ENCODE measurements at places on chromosomes 5 and 9. TPM values are rescaled to one million over a fixed set of nuclear protein-coding genes. Genes with fewer than 3 reads are reported as not detected.

The ACTBL2 gene
- not detected for polyA plus RNA-seq

DNA sequence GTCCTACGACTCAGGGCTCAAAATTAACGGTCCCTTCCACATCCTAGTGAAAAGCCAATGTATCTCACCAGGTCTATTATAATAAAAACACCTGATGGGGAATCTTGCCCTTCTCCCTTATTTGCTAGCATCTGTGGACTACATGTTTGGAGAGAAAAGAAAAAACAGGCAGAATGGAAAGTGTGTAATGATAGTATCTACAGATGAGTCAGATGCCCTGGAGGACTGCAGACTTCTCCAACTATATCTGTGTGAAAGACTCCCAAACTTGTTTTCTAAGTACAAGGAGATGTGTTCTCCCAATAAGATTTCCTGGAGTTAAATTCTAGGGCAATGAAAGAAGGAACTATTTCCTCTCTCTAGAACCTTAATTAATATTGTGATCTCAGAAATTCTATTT is 66.0 kb downstream of the FOXB2 start:
- no peak for DNase-seq

DNA sequence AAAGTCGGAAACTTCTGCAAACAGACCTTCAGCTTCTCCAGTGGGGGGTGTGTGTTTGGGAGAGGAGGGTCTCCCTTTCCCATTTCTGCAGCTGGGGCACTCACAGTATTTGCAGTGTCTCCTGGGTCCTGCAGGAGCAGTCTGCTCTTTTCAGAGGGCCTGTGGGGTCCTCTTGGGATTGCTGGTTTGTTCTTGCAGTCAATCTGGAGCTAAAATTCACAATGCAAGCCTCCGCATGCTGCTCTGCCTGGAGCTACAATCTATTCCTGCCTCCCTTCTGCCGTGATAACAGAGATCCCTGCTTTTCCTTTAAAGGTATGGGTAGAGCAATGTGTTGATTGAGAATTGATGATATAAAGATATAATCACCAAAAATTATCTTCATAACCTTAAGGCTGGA is 43.2 kb downstream of the ZNF462 start:
- no peak for DNase-seq

DNA sequence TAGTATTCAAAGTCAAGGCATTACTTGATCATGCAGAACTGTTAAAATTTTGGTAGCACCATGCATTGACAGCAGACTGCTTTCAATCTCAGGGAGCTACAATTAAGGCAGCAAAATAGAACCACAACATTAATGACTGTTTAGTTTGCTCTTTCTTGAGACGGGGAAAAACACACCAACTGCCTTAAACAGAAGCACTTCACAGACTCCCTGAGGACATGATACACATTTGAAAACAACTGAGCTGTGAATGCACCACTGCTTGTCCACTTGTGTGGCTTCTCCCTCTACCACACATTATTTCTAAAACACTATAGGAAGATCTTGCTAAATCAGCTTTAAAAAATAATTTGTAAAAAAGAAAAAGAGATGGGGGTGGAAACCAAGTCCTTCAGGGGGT is 79.6 kb upstream of the MAST4 start:
- no peak for DNase-seq

DNA sequence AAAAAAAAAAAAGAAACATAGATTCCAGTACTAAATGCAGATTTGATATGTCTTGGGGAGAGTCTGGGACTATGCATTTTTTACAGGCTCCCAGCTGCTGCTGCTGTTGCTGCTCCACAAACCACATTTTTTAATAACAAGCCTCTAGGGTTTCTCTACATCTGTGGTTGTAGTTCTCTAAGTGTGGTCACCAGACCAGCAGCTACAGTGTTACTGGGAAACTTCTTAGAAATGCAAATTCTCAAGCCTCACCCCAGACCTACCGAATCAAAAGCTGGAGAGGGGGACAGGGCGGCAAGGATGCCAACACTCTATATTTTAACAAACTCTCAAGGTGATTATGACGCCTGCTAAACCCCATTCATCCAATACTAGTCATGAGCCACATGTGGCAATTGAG is 293.4 kb upstream of the PTGER4 start:
- no peak for DNase-seq

The ORM2 gene
- polyA plus RNA-seq: 1.3 TPM

- no peak for DNase-seq
Observed at GRCh38 chr5:52947851-52948250, 41.3 kb upstream of the ITGA2 start.

DNA sequence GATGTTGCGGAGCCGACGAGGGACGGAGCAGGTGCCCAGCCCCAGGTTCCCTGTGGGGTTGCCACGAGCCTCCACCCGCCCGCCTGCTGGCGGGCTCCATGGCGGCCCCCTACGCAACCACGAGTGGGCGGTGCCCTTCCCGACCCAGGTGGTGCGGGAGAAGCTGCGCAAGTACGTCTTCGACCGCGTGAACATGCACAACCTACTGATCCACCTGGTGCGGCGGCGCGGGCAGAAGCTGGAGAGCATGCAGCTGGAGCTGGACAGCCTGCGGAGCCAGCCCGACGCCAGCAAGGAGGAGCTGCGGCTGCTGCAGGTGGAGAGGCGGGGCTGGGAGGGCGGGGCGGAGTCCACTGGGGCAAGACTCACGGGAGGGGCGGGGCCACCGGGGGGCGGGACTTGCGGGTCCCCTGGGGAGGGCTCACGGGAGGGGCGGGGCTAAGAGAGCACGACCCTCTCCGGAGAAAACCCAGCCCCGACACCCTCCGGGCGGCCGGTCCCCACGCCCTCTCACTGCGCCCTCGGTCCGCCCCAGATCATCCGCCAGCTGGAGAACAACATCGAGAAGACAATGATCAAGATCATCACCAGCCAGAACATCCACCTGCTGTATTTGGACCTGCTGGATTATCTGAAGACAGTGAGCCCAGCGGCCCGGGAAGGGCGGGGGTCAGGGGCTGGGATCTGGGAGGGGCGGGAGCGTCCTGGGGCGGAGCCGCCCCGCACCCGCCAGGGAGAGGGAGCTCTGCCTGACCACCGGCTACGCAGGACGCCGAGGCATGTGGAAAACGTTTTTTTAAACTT is 3.9 kb downstream of the CCDC183 start:
- DNase-seq: peak; percentile 92

- DNase-seq: no peak
Observed at GRCh38 chr9:135612981-135613910, 26.1 kb downstream of the GLT6D1 start.

The GABRB2 gene
- 0.88 TPM for polyA plus RNA-seq

The FBXW5 gene
- 153 TPM for polyA plus RNA-seq

- peak; percentile 31 for DNase-seq
Observed at GRCh38 chr5:170597109-170597751, 93.4 kb downstream of the KCNIP1 start.

DNA sequence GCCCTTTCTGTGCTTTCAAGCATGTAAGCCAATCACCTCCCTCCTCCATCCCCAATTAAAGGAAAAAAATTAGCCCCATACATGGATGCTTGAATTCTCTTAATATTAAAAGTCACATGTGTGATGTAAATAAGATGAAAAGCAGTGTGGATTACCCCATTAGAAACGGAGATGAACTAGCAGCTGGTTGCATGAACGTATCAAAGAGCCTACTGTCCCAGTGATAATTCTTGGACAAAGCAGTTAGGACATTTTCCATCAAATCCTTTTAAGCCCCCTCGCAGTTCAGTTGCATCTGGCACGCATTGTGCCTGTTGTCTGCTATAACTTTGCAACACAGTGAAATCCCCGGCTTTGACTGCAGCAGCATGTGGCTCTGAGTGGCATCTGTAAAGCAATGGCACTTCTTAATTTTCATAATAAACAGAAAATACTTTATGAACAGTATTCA is 285.6 kb downstream of the FBXL7 start:
- DNase-seq: no peak

- no peak for DNase-seq
Observed at GRCh38 chr9:25733336-25733982, 55.2 kb upstream of the TUSC1 start.

The IZUMO3 gene
- polyA plus RNA-seq: not detected

DNA sequence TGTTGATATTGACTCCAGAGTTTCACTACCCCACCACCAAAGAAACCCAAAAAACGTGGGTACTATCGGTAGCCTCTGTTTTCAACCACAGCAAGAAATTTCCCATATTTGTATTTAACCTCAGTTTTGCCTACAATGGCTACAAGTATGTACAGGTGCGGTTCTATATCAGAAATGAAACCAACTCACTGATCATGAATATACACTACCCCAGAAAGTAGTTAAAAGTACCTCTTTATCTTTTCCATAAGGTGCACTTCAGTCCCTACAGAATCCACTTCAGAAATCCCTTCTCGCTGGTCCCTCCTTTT is 140.6 kb upstream of the SLC12A2 start:
- no peak for DNase-seq

- DNase-seq: no peak
Observed at GRCh38 chr9:70533492-70533891, 119.0 kb upstream of the KLF9 start.

DNA sequence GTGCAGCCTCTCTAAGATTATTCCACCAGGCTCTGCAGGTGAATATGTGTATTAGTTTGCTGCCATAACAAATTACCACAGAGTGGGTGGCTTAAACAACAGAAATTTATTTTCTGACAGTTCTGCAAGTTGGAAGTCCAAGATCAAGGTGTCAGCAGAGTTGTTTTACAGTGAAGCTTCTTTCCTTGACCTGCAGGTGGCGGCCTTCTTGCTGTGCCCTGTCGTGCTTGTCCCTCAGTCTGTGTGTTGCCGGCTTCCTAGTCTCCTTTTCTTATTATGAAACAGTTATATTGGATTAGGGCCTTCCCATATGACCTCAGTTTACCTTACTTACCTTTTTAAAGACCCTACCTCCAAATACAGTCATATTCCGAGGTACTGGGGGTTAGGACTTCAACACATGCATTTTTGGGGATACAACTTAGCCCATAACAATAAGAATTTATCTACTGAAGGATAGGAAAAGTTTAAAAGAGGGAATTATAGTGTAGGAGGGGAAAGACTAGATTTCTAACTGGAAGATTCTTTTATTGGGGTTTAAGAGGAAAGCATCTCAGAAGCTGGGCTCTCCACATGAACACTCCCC is 97.4 kb downstream of the OSTF1 start:
- DNase-seq: no peak

DNA sequence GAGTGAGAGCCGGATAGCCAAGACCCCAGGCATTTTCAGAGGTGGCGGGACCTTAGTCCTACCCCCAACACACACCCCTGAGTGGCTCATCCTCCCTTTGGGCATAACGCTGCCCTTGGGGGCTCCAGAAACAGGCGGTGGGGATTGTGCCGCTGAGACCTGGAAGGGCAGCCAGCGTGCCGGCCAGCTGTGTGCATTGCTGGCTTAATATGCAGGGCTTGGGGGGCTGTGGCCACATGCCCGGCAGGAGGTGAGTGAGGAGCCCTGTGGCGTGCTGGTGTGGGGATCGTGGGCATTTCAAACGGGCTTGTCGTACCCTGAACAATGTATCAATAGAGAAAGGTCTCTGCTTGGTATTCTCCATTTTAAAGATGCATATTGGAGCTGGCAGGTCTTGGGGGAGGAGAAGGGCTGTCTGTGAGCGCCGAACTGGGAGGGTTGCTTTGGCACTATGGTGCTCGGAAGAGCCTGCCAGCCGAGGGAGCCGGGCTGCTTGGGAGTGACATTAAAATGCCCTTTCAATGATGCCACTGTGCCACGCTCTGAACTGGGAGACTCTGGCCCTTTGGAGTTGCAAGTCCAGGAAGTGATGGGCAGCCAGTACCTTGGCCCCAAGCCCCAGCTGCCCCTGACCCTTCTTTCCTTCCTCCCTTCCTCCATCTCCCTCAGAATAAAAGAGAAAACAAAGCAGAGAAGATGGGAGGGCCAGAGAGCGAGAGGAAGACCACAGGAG is 11.2 kb upstream of the OLFM1 start:
- DNase-seq: peak; percentile 10

DNA sequence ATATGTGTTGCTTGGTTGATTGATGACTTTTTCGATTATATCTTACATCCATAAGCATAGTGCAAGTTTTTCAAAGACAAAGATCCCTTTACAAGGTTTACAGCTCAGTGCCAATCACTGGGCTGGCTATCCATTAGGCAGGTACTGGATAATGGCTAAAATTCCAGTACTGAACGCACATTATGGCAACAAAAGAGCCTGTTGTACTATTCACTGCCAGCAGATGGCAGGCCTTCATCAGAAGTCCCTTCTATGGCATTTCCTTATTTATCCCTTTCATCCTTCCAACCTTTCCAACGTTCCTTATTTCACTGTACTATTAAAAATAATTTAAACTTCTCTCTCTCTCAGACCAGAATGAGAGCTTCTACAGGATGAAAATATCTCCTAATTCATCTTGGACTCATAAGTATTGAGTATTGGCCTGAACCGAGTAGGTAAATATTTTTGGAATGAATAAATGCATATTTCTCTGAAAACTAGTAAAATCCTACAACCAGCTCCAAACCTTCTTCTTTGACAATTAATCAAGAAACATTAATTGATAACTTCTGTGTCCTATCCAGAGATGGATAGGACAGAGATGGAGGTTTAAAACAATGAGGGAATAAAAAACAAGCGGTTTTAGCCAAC is 6.7 kb upstream of the WNT8A start:
- DNase-seq: peak; percentile 63

The PPIC gene
- polyA plus RNA-seq: 20.5 TPM
